ENCODE measurements at places on chromosomes 6 and 20. TPM values are rescaled to one million over a fixed set of nuclear protein-coding genes. Genes with fewer than 3 reads are reported as not detected.

DNA sequence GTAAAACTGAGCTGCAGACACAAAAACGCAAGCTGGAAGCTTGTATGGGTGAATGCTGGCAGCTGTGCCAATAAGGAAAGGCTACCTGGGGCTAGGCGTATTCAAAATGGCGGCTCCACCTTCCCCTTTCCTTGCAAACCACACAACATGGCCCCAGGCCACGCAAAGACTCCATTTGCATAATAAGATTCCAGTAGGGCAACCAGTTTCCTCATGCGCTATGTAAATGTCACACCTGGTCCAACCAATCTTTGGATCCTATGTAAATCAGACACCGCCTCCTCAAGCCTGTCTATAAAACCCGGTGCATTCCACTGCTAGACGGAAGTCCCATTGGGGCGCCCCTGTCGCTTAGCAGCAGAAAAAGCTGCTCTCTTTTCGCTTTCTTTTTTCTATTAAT, 505.9 kb upstream of the BTBD3 start:
- no peak for DNase-seq

DNA sequence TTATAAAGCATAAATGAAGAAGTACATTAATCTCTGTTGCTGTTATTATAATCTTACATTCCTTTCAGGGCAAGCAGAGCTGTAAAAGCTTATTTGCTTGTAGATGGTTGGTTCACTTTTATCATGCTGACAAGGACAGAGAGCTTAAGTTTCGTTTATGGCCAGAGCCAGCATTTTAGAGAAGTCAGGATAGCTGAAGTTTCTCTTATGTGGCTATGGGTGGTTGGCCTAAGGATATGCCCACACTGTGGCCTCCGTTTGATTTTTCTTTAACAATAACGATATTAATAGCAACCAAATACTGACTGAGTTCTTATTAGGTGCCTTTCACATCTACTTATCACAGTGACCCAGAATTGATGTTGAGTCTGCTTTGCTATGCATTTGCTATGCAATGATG, 78.5 kb downstream of the FARS2 start:
- DNase-seq = no peak

- peak; percentile 96 for DNase-seq
Observed at GRCh38 chr6:121826156-121826810, 390.8 kb downstream of the GJA1 start.

DNA sequence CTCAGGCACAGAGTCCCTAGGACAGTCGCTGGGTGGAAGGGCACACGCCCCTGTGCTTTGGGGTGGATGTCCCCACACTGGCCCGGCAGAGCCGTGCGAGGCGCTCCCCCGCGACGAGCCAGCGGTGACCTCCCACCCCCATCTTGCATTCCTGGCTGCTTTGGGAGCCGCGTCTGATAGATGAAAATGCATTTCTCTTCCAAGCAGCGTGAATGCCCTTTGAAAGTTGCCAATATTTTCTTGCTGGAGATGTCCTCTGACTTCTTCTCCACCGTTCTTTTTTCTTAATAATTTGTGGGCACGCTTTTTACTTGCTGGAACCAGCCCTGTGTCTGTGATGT, 29.9 kb downstream of the COL20A1 start:
- no peak for DNase-seq

DNA sequence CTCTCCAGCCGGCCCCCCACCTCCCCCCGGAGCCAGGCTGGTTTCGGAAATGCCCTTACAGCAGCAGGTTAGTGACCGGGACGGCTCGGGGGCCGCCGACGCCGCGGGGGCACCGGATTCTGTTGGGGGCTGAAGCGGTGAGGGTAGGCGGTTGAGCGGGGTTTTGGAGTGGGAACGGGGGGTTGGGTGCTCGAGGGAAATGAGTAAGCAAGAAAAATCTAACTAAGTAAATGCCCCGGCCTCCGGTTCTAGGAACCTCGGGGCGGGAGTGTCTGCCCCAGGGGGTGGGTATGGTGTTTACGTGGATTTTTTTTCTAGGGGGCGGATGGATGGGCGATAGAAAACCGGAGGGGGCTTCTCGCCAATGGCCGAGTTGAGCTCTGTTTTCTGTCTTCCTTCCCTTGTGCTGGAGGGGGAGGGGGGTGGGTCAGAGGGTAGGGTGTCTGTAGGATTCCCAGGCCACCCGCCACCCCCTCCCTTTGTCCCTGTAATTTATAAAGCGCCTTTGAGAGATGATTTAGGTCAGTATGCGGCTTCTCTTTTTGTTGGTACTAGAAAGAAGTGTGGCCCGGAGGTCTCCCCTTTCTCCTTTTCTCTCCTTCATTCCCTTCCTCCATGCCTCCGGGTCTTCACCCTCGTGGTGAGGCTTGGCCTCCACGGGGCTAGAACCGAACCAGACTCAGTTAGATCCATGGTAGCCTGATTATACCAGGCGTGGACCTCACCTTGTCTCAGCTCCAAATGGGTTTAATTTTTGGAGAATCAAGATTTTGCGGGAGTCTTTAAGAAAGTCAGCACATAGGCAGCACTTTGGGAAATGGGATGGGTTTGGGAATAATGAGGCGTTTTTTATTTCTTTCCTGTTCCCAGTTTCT, 2.3 kb downstream of the E2F3 start:
- no peak for DNase-seq

DEFB125 gene
- total RNA-seq = not detected

GRCh38 chr20:1637755-1638154, 17.9 kb upstream of the SIRPB1 start:
- DNase-seq = peak; percentile 39

CDH26 gene
- total RNA-seq = 0.29 TPM

TEAD3 gene
- total RNA-seq = 23.8 TPM

- no peak for DNase-seq
Observed at GRCh38 chr6:158122048-158122447, 46.0 kb downstream of the SERAC1 start.
